ENCODE measurements at places on chromosomes 1 and 21. TPM values are rescaled to one million over a fixed set of nuclear protein-coding genes. Genes with fewer than 3 reads are reported as not detected.

The CD52 gene
- not detected for total RNA-seq

The CFAP107 gene
- not detected for total RNA-seq

The RAB42 gene
- 0.58 TPM for total RNA-seq

The SLC25A34 gene
- total RNA-seq, result 0.38 TPM

The CLDN17 gene
- total RNA-seq, result not detected

The LRRN2 gene
- total RNA-seq, result not detected

The CHIA gene
- total RNA-seq, result not detected

The SERINC2 gene
- total RNA-seq, result 3.6 TPM
